Stimulated activated CD4-positive, alpha-beta T cell treated with anti-CD3 and anti-CD28 coated beads, Interleukin-15, amount 100 ng/mL, for 24 hours (primary cell): ENCODE measurements at places on chromosomes 12 and 14.

DNA sequence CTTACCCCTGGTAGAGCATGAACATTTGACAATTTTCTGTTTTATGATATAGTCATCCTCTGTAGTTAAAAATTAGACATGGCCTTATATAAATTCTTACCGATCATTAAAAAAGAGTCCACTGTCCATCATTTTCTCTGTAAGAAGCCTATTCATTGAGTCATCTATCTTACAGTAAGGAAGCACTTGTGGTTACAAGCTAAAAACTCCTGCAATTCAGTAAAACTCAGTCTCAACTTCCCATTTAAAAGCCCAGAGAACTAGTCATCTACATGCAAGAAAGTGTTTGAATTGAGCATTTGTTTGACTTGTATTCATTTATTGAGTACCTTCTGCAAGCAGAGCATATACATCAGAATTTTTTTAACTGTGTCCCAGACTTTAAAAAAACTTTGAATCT lies 63.3 kb downstream of the GTF2A1 start:
- DNase-seq: no peak

- no peak for DNase-seq
Measured at GRCh38 chr14:101623077-101623372, 61.7 kb downstream of the DIO3 start.

DNA sequence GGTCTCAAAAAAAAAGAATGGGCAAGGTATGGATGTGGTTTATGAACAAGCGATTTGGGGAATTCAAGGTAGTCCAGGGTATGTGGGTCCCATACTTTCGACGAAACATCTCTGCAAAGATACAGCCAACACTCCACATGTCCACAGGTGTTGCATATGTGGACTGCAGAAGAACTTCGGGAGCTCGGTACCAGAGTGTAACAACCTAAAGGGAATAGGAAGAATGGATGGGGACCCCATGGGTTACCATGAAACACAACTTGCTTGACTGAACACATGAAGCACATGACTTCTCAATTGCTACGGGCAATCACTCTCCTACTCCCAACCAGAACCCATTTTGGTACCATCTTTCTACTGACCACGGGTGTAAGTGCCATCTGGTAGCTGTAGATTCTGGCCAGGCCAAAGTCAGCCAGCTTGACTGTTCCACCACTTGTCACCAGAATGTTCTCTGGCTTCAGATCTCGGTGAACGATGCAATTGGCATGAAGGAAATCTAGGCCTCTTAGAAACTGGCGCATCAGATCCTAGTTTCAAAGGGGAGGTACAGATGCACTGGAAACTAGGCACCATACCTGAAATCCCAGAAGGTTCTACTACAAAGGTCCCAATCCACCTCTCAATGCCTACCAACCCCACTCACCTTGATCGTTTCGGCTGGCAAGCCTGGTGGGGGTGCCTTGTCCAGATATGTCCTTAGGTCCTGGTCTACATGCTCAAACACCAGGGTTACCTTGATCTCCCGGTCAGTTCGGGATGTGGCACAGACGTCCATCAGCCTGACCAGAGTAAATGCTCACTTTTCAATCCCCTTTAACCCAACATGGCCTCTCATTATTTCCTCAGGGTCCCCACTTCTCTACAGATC lies 1.3 kb downstream of the CDK4 start:
- no peak for DNase-seq

GRCh38 chr12:101612160-101612916 lies 17.6 kb downstream of the MYBPC1 start:
- DNase-seq: no peak

DNA sequence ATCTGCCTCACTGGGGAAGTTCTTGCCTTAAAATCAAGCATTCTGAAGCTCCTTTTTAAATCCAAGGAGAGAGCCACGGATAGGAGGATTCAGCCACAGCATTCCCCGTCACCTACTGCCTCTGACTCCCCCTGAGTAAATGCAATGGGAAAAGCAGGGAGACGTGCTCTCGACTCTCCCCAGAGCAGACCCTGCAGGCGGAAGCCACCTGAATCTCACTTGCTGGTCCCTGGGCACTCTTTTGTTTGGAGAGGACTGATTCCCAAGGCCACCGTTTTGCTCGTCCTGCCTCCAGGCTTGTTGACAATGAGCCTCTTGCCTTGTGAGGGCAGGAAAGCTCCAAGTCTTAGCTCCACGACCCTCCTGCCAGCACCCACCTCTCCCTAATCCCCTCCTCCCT lies 204.5 kb downstream of the SLC15A4 start:
- no peak for DNase-seq

GRCh38 chr14:78170203-78170602 lies at the start of gene NRXN3:
TSS of gene NRXN3 (plus strand) at chr14:78170373. CDS start at chr14:78243094, 72,721 bp downstream.
- no peak for DNase-seq

DNA sequence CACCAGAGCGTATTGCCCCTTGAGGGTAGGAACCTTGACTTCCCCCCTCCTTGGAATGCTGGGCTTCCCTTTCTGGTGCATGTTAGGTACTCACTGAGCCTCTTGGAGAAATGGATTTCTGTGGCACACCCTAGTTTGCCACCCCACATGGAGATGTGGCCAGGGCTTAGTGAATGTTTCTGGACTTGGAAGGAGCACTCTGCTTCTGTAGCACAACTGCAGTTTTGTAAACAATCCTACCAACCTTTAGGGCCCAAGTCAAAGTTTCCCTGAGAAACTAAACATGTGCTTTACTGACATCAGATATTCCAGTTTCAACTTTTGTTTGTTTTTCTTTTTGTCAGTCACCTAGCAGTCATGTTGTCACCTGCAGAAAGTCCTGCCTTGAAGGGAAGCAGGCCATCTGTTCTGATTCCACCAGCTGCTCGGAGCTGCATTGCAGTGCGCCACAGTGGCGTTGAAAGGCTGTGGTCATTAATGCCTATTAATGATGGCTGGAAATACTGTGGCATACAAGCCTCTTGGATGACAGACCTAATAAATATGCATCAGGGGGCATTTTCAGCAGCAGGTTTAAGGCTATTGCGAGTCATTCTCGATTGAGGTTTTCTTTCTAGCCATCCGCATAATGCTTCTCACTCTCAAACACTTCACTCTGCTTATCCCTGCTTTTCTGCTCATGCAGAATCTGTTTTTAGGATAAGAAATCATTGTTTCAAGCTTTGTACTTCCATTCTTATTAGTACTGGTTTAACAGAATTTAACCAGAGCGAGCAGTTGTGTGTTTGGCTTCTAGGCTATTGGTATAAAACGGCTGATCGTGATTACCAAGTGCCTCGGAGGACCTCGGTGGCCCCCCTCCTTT lies 7.8 kb downstream of the PELI2 start:
- no peak for DNase-seq

GRCh38 chr14:69620981-69621380 lies 9.6 kb downstream of the SUSD6 start:
- DNase-seq: no peak

GRCh38 chr12:93441081-93441616 lies 598 bp downstream of the UBE2N start:
- peak; percentile 48 for DNase-seq

DNA sequence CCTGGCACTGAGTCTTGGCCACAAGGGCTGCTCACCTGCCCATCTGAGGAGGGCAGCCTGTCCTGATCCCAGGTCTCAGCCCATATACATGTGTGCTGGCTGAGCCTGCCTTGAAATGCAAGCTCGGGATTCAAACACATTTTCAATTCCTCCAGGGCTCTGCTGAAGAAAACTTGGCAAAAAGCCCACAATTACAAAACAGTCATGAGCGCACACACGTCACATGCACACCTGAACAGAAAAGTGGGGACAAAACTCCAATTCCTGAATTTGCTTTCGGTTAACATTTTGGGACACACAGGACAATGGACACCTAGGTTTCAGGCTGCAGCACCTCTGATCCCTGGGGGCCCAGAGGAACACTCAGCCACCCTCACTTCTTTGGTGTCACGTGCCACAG lies 113.9 kb downstream of the RBM19 start:
- DNase-seq: no peak

GRCh38 chr12:130706311-130706710 lies 9.8 kb downstream of the RIMBP2 start:
- no peak for DNase-seq

DNA sequence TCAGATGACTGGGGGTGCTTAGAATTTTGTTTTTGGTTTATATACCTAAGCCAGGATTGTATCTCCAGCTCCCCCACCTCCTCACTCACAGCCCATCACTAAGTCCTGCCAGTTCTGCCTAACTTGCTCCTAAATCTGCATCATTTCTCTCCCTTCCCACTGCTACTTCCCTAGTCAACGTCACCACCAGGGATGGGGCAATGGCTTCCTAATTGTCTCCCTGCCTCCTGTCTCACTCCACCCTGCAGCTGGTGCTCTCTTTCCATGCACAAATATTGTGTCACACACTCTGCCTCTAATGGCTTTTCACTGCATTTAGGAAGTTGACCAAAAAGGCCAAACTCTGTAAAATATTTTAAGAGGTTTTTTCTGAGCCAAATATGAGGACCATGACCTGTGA lies 11.5 kb downstream of the OAS2 start:
- no peak for DNase-seq

DNA sequence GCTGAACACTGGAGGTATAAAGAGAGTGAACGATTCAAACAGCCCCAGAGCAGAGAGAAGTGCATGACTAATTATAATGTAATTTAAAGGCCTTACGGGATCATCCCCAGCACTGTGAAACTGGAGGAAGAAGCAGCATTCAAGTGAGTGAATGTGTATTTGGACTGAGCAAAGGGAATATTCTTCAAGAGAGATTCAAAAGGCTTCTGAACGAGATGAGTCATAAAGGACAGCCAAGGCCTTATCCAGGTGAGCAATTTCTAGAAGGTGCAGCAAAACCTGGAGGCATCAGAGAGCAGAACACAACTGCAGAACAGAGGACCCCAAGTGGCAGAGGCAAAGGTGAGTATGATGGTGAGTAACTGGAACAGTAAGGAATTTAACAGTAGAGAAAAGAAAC lies 127.2 kb downstream of the BCAT1 start:
- peak; percentile 17 for DNase-seq

GRCh38 chr14:74792249-74793039 lies 29.3 kb downstream of the YLPM1 start:
- DNase-seq: no peak

DNA sequence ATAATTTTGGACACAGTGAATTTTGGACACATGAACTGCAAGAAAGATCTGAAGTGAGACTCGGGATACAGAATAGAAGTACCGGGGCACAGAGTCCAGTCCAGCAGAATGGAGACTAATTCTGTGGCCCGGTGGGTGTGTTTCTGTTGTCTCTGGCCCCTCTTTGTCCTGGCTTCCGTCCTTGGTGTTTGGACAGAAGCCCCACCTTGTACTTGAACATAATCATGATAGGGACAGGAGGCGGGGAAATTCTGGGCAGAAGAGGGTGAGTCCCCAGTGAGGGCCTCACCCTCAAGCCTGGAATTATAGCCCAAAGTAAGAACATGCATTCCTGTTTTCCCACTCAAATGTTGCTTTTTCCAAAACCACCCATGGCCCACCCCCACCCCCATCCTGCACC lies 39.9 kb downstream of the TNFAIP2 start:
- no peak for DNase-seq

DNA sequence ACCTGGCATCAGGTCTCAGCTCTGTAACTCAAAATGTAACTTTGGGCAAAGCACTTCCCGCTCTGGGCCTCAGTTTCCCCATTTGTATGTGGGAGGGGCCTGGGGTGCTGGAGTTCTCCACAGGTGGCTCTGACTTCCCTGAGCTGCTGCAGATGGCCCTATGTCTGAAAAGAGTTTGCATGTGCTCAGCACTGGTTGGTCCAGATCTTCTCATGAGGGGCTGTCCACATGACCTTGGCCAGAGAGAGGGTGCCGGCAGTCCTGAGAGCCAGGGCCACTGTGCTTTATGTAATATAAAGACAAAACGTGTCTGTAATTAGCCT lies 7.2 kb upstream of the CACNA2D4 start:
- DNase-seq: no peak

DNA sequence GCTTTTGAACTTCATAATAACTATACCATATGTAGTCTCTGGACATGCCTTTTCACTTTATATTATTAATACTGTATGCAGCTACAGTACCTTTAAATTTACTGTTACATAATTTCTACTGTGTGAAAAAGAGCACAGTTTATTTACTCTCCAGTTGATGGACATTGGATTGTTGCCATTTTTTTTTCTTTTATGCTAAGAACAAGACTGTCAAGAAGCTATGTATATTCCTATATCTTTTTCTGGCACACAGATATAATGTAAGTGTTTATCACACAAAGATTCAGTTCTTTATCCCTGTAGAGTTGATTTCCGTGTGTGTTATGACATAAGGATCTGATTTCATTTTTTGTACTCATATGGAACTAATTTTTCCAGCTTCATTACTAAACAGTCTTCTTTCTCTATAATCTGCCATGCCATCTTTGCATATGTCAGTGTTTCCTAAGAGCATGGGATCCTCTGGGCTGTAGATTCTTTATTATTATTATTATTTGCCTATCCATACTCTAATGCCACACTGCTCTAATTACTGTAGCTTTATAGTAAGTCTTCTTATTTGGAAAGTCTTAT lies 593.0 kb upstream of the ATP2B1 start:
- DNase-seq: no peak

DNA sequence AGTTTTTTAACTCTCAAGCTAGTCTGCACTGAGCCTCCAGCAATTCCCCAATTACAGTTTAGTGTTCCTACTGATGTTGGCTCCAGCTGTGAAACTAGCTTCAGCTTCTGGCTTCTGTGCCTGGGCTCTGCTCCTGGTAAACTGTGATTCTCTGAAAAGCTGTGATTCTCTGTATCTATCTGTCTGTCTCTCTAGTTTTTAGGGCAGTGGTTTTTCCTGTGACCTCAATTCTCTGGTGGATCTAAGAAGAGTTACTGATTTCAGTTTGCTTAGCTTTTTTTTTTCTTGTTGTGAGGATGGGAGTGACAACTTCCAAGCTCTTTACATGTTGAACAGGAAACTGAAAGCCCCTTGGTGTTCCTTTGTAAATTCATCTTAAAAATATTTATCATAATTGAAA lies 3.8 kb upstream of the HIF1A start:
- no peak for DNase-seq

- no peak for DNase-seq
Measured at GRCh38 chr14:31172084-31172483, 35.5 kb downstream of the HECTD1 start.

GRCh38 chr14:104048758-104049507 lies 36.6 kb upstream of the ASPG start:
- DNase-seq: no peak

GRCh38 chr12:80316222-80316621 lies 127.8 kb upstream of the PTPRQ start:
- DNase-seq: no peak
